Kidney glomerular epithelial cell (primary cell): ENCODE measurements at places on chromosomes 16 and 17.

GRCh38 chr16:11117576-11118211 lies 138.3 kb downstream of the SOCS1 start:
- no peak for DNase-seq

DNA sequence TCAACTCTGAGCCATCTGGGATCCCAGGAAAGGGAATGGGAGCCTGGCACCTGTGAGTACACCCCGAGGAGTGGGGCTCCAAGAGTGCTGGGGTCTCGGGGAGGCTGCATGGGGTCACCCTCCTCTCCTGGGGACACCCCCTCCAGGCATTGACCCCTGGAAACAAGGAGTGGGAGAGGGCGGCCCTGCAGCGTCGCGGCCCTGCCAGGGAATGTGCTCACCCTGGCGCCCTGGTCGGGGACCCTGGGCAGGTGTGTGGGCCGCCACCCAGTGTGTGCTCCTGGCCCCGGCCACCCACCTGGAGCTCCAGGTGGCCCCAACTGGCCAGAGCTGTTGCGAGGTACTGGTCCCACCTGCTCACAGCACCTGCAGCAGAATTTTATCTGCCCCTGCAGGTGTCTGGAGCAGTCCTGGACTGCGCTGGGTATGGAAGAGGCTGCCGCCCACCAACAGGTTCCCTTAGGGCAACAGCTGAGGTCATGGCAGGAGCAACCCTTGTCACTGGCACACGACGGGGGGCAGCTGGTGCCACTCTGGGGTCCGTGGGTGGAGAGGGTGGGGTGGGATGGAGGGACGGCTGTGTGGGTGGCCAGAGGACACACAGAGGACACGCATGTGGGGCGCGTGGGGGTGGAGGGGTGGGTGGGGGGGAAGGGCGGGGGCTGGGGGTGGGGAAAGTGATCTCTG lies 5.4 kb upstream of the PABPN1L start:
- DNase-seq: no peak

GRCh38 chr17:34579017-34579946 lies at the start of gene TMEM132E:
TMEM132E (plus strand) TSS chr17:34579582; CDS start chr17:34581077, 1,495 bp downstream.
- no peak for DNase-seq

GRCh38 chr17:37261286-37261685 lies 114.5 kb upstream of the C17orf78 start:
- DNase-seq: no peak

DNA sequence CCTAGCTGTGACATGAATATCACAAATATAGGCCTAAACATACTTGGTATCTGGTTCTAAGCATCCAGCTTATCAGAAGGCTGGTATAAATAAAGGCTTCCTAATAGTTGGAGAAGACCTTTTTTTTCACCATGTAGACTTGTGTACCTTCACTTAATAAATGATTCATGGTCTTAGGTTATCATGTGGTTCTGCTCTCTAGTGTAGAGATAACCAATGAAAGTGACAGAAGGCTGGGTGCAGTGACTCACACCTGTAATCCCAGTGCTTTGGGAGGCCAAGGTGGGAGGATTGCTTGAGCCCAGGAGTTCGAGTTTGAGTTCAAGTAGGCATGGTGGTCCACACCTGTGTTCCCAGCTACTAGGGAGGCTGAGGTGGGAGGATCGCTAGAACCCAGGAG lies 3.1 kb downstream of the DDX19A start:
- no peak for DNase-seq

- no peak for DNase-seq
Measured at GRCh38 chr17:63345611-63346010, 100.5 kb downstream of the CYB561 start.

DNA sequence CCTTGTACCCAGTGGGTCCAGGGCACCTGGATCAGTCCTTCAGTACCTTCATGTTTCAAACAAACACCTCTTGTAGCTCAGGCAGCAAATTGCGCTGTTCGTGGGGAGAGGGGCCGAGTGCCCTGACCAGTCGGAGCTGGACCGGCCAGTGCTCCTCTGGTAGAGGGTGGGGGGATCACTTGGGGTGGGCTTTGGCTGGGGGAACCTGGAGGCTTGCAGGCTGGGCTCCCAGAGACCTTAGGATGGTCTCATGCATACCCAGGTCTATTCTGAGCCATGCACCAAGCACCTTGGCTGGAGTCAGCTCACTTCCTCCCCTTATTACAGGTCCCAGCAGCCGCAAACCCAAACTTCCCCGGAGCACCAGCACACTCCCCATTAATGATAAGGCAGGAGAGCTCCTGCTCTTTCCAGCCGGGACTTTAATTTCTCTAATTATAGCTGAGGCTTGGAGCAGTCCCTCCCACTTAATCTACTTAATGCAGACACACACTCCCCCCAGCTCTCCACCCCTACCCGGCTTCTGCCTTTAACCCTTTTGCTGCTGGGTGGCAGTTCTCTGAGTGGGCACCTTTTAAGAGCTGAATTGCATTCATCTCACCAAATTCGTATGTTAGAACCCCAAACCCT lies 26.3 kb upstream of the MGAT5B start:
- no peak for DNase-seq

DNA sequence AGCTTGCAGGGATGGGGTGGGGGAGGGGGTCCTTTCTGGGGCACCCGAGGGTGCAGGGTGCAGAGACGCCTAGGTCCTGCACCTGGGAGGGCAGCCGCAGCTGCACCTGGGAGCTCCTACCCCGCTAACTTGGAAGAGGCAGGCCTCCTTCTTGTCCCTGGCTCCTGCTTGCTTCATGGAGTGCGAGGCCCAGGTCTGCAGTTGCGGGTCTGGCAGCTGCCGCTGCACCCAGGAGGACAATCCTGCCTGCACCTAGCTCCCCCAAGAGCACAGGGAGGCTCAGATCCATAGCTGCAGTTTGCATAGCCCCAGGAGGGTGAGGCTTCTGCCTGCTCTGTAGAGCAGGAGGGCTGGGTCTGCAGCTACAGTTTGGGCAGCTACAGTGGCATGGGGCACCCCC lies 26.6 kb downstream of the GNGT2 start:
- DNase-seq: no peak

DNA sequence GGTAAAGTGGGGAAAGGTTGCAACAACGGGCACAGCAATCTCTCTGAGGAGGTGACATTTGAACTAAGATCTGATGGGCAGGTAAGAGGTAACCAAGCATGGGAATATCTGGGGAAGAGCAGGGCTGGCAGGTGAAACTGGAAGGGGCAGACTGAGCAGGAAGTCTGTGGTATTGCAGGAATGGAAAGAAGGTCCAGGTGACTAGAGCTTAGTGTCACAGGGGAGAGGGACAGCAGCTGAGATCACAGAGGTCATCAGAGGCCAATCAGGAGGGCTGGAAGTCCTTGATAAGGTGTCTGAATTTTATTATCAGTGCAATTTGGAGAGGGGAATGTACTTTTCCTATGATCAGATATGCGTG lies 73.3 kb upstream of the DHX40 start:
- no peak for DNase-seq

GRCh38 chr17:79075446-79075750 lies 774 bp downstream of the ENGASE start:
- no peak for DNase-seq

DNA sequence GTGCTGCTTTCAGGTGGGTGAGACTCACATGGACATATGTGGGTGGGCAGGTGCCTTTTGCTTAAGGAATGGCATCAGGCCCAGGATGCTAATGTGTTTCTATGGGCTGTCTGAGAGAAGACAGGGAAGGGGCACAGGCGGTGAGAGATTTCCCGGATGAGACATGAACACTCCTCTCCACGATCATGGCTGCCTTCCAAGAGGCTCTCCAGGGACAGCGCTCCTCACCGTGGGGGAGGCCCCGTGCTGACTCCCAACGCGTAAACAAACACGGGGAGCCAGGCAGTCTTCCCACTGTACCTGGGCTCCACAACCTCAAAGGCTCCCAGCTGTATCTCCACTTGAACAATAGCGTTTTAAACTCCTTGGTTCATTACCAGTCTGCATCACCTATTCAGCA lies 42.8 kb downstream of the CDK5R1 start:
- no peak for DNase-seq

GRCh38 chr16:2468233-2468724 lies 2.8 kb upstream of the NTN3 start:
- no peak for DNase-seq

GRCh38 chr16:81676066-81676882 lies 102.8 kb upstream of the PLCG2 start:
- no peak for DNase-seq

DNA sequence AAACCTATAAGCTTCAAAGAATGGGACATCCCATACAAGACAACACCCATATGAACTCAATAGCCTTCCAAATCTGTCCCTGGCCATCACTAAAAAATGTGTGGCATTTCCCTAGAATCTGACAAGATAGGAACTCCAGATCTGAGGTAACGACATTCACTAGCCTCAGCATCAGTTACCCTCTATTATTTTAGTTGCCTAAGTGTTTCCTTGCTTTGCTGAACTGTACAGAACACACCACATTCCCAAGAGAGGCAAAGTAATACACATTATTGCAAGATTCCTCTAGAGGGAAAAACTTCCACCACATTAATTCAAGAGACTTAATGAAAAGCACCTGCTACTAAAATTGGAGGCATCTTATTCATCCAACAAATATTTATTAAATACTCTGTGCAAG lies 5.0 kb downstream of the LSM12 start:
- no peak for DNase-seq

- DNase-seq: no peak
Measured at GRCh38 chr17:6711681-6712057, 1.5 kb downstream of the SLC13A5 start.

DNA sequence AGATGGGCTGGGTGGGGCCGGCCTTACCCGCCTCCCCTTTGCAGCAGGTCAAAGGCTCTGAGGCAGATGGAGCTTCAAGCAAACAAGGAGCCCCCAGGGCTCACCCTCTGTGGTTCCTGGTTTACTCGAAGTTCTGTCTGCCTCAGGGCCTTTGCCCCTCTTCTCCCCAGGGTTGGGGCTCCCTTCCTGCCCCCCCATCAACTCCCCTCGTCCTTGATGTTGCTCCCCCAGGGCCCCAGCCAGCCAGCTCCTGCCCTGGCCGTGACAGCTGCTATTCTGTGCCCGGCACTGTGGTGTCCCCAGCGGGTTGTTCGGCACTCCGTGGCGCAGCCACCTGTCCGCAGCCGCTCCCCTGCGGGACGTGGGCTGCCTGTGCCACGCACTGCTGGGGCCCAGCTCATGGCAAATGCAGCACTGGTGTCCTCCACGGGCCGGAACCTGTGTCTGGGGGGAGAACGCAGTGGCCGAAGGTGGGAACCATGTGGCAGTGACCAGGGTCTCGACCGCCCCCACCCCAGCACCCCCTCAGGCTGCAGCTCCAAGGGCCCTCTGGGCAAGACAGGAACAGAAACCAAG lies 4.3 kb upstream of the METRN start:
- no peak for DNase-seq

DNA sequence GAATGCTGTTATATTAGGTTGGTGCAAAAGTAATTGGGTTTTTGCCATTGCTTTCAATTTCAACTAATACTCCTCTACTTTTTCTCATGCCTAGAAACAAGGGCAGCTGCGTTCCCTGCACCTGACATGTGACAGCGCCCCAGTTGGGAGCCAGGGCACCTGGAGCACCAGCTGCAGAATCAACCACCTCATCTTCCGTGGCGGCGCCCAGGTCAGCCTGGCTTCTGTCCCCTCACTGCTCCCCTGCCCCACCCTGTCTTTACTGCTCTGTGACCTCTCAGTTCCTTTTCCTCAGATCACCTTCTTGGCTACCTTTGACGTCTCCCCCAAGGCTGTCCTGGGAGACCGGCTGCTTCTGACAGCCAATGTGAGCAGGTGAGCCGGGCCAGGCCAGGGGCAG lies 16.4 kb upstream of the ITGAD start:
- no peak for DNase-seq

DNA sequence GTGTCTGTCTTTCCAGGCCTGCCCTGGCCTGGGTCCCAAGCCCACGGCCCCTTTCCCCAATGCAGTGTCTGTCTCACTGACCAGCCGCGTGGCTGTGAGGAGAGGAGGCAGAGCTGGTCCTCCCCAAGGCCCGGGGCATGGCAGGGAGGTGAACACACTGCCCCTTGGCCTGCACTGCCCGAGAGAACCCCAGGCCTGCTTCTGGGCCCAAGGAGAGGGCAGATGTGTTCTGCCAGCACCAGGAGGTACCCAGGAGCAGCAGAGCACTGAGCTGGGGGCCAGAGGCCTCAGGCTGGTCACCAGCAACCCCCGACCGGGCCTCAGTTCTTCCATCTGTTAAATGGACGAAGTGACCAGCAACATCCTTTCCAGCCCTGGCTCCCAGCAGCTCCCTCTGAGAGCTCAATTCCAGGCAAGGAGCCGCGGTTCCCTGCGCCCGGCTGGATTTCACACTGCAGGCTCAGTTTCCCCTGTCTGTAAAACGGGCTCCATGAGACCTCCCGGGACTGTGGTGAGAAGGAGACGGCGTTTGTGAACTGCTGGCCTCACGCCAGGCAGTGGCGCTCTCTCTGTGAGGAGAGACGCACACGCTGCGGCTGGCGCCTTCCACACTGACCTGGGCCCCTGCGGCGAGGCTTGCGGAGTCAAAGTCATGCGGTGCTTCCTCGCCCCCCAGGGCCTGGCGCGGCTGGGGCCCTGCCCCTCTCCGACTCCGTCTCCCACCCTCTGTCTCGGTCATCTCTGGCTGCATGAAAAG lies 8.1 kb upstream of the ZFPM1 start:
- no peak for DNase-seq

GRCh38 chr17:3678095-3678820 lies 9.6 kb downstream of the EMC6 start:
- DNase-seq: no peak

DNA sequence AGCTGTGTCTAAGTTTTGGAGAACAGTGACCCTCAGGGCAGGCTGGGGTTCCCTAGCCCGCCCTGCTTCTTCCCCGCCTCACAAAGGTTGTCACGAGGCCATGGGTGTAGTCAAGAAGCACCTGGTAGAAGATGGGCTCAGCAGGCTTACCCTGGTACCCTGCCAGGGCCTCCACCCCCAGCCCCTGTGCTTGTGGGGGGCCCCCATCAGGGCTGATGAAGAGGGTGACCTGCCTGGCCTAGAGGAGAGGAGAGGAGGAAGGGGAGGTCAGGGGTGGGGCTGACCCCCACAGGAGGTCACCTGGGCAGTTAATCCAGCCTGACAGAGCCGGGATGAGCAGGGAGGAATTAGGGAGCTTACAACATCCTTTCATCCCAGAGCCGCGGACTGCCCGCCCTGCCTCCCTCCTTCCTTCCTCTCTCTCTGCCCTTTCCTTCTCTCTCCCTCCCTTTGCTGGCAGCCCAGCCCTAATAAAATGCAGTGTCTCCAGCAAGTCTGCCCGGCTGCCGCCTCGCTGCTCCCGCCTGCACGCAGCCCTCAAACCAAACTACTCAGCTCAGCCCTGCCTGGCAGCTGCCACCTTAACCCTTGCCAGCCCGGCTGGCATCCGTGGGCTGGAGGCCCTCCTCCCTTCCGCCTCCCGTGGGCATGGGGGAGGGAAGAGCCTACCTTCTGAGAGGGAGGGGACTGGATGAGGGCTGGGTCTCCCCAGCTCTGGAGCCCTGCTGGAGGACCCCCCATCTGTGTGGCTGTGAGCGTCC lies 7.2 kb downstream of the DLX3 start:
- DNase-seq: peak; percentile 21

- DNase-seq: peak; percentile 62
Measured at GRCh38 chr16:6193718-6194117, 1096.1 kb upstream of the EEF2KMT start.
